Psoas muscle (tissue), 8 donors: ENCODE measurements at places on chromosomes 11 and 22. TPM values are rescaled to one million over a fixed set of nuclear protein-coding genes. Genes with fewer than 3 reads are reported as not detected.

GRCh38 chr11:108805030-108805429, 140.2 kb downstream of the DDX10 start:
- no peak for DNase-seq

DNA sequence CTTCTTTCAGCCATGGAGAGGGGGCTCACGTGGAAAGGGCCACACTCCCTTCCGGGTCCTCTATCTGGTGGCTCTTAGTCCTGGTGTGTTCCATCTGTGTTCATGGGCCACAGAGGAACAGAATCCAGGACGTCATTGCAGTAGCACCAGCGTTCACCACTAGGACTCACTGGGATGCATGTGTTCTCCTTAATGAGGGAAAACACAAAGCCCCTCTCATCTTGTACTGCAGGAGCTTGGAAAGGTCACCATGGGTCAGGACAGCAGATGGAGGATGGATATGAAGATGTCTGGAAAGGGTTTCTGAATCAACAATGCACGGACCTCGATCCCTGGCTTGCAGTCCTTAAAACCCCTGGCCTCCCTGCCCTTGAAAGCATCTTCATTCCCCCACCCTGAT, 113.8 kb upstream of the THY1 start:
- DNase-seq = no peak

DNA sequence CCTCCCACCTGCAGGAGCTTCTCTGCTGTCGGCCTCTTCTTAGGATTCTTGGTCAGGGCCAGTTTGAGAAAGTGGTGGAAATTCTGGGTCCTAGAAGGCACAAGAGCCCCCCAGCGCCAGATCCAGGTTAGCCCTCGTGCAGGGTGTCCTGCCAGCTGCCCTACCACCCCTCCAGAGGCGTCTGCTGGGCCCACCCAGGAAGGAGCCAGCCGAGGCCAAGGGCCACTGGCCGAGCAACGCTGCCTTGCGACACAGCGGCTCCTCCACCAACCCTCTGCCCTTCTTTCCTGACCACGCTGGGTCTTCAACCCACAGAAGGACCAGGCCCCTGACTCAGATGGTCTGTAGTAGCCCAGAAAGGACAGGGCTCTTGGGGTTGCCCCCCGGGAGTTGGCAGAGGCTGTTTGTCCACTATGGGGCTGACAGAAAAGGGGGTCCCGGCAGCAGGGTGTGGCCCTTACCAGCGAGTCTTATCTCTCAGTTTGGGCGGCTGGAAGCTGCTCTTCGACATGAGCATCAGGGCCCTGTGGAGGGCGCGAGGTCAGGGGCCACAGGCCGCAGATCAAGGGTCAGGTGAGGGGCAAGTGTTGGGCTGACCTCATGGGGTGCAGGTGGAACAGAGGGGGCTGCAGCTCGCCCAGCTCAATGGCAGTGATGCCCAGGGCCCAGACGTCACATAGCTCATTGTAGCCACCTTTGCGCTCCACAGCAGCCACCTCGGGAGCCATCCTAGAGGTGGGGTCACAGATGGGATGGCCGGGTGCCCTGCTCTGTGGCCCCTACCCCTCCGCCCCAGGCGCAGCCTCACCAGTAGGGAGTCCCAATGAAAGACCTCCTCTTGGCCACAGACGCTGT, 2.5 kb downstream of the MAP4K2 start:
- DNase-seq = no peak

DNA sequence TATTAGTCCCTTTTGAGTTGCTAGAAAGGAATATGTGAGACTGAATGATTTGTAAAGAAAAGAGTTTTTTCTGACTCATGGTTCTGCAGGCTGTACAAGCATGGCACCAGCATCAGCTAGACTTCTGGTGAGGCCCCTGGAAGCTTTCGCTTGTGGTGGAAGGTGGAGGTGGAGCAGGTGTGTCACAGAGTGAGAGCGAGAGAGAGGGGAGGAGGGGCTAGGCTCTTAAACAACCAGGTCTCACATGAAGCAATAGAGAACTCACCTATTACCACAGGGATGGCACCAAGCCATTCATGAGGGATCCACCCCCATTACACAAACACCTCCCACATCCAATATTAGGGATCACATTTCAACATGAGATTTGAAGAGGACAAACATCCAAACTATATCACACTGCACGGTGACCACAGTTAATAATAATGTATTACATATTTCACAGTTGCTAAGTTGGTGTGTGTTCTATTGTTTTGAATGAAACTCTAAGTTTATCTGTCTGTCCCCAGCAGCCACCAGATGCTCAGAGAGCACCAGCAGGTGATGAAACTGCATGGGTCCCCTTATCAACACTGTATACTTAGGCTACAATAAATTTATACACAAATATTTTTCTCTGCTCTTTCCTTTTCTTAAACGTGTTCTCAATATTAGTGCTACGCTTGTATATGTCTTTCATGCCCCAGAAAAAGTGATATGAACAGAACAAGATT, 14.1 kb downstream of the ZFP91 start:
- DNase-seq = no peak

Gene KCNQ1
- 3.1 TPM for total RNA-seq

- no peak for DNase-seq
Measured at GRCh38 chr11:46254133-46254491, 23.4 kb upstream of the CREB3L1 start.

GRCh38 chr11:112565551-112565950, 304.9 kb upstream of the PLET1 start:
- DNase-seq = no peak

DNA sequence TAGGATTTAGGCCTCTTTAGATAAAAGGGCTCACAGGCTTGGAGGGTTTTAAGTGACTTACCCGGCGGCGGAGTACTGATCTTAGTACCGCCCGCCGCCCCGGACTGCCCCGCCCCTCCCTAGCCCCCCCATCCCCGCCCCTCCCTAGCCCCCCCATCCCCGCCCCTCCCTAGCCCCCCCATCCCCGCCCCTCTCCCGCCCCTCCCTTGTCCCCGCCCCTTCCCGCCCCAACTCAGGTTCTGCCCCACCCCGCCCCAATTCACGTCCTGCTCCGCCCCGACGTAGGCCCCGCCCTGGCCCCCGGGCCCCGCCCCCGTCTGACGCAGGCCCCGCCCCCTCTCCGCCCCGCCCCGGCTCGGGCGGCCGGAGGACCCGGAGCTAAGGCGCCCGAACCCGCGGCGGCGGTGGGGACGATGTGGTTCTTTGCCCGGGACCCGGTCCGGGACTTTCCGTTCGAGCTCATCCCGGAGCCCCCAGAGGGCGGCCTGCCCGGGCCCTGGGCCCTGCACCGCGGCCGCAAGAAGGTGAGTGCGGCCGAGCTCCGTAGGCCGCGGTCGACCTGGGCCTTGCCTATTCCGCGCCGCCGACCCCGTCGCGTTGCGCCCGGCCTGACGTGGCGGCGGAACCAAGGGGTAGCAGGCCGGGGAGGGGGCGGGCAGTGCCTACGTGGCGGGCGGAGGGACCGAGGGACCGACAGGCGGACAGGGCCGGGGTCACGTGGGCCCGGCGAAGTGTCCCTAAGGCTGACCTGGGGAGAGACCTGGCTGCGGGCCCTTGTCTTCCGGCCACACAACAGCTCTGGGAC, at the start of gene SCYL1:
TSS of gene SCYL1 (plus strand) at position 343 of the 805 bp plus-strand sequence. CDS start at position 414, 71 bp downstream.
- peak; percentile 90 for DNase-seq

Gene TYR
- not detected for total RNA-seq

Gene ACO2
- total RNA-seq = 513 TPM

- DNase-seq = no peak
Measured at GRCh38 chr11:120959189-120959588, 64.7 kb upstream of the TBCEL start.

DNA sequence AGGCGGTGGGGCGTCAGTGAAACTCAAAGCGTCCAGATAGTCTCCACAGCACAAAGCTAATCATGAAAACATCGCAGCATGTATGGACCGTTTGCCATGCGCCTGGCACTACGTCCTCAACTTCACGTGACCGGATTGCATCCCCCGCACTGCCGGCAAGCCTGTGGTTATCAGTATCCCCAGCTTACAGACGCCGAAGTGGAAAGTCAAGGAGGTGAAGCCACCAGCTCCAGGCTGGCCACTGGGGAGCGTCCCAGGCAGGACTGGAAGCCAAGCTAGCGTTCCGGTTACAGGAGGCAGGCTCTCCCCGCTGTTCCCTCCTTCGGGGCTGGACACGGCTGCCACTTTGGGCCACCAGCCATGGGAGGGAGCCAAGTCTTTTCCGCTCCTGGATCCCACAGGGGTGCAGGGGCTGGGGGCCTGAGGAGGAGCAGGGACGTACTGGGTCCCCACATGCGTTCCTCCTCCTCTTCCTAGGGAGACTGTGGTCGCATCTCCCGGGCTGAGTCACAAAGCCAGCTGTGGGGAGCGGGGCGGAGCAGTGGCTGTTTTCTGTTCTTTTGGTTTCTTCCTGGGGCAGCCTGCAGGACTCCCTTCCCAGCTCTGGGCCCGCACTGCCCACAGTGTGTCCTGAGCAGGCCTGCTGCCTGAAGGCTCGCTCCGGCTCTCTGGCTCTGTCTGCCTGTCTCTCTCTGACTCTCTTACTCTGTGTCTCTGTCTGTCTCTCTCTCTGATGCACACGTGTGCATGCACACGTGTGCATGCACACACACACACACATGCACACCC, 4.3 kb upstream of the OSBPL5 start:
- DNase-seq = peak; percentile 59

GRCh38 chr22:33747029-33747428, 173.2 kb downstream of the LARGE1 start:
- DNase-seq = no peak

Gene GGT5
- total RNA-seq = 7.7 TPM

GRCh38 chr22:23686416-23687024, 4.3 kb upstream of the RGL4 start:
- no peak for DNase-seq

GRCh38 chr11:85791409-85791990, 19.4 kb downstream of the SYTL2 start:
- no peak for DNase-seq

GRCh38 chr22:45261407-45262088, 20.9 kb upstream of the KIAA0930 start:
- no peak for DNase-seq

Gene PNPLA5
- not detected for total RNA-seq

GRCh38 chr11:953512-953911, 27.8 kb downstream of the AP2A2 start:
- no peak for DNase-seq

GRCh38 chr11:118961591-118961990, 5.5 kb downstream of the UPK2 start:
- no peak for DNase-seq

DNA sequence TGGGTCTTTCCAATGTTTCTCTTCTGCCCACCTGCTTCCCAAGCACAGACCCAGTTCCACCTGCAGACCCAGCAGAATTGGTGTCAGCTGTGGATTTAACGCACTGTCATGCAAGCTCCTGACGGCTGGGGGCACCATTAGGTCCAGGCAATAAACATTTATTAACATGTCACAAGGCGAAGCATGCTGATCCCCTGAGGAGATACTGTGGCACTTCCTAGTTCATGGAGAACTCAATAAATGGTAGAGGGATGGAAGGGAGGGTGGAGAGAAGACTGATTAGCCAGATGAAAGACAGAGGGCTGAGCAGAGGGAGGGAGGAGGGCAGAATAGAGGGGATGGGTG, 68.3 kb upstream of the TSPAN18 start:
- no peak for DNase-seq

DNA sequence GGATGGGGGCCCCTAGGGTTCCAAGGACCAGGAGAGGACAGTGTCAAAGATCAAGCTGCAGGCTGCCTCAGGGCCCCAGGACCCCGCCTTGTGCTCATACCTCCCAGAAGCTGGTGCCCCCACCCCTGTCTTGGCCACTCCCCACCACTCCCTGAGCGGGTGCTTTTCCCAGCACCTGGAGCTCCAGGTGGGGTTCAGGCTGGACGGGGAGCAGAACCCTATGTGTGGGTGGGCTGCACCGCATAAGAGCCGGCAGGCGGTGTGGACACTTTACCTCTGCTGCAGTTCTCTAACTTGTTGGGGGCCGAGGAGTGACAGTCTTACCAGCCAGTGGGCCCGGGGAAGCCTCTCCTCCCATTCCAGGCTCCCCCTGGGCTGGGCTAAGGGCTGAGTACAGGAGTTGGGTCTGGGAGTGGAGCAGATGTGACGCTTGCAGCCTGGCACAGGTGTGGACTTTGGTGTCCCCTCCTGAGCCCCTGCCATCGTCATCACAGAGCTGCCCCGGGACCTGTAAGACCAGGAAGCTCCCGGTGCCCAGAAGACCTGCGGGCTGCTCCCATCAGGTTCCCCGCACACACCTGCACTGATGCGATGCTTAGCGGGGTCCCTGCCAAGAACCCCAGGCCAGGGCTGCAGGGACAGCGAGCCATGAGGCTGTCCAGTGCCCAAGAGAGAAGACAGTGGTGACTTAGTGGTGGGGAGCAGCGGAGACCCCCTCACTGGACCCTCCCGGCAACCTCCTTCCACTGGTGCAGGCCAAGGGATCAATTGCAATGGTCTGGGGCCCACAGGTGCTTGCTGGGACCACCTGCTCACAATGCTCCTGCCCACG, 674.5 kb downstream of the BRD1 start:
- DNase-seq = no peak

GRCh38 chr11:75534259-75535069, 8.7 kb upstream of the GDPD5 start:
- no peak for DNase-seq

GRCh38 chr11:22407921-22408320, 69.7 kb downstream of the SLC17A6 start:
- no peak for DNase-seq

DNA sequence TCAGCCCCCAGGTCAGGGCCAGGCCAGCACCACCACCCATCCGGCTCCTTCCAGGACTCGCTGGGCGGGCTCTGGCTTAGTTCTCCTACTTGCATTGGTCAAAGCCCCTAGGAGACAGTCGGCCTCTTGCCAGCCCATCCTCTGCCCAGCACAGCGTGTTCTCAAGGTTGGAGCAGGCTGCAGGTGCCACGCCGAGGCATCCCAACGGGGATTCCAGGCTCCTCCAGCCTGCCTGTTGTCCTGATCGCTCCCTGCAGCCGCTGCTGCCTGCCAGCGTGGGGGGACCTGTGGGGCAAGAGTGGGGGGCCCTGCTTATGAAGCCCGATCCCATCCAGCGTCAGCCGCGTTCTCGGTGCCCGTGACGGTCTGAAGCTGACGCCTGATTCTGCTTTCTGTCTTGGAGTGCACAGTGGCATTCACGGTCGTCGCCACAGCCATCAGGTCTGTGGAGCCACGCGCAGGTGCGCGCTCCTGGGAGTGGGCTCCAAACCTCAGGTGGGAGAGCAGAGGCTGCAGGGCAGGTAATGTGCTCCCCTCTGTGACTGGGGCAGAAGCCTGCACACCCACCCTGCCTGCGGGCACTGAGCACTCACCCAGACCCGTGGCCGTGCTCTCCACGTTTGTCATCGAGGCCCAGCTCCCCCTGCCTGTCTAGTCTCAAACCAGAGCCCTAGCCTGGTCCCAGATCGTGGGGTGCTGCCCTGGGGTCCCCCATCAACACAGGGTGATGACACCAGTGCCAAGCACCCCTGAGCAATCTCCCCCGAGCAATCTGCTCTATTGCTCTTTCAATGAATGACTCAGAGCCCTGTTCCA, 991.6 kb downstream of the BRD1 start:
- no peak for DNase-seq

Gene OR51B2
- total RNA-seq = not detected

Gene CECR2
- total RNA-seq = 24.1 TPM

DNA sequence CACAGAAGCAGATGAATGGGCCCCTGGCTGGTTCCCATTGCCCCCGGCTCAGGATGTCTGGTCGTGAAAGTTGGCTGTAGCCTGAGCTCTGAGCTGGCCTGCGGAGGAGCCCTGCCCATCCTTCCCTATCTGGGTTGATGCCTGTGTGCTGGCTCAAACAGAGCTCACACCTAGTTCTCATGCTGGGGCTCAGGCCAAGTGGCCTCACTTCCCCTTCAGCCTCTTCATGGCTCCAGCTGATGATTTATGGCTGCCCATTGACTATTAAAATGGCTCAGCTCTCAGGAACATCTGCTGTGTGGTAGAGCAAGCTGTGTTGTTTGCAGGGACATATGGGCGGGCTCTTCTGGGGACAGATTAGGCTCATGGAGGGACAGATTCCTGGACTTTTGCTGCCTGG, 64.7 kb downstream of the ADAMTS15 start:
- peak; percentile 37 for DNase-seq
